ENCODE measurements at places on chromosomes 2 and 18.

- no peak for DNase-seq
Observed at GRCh38 chr2:61710711-61711110, 143.1 kb downstream of the FAM161A start.

- DNase-seq = no peak
Observed at GRCh38 chr2:3097804-3098203, 279.8 kb downstream of the EIPR1 start.

- no peak for DNase-seq
Observed at GRCh38 chr2:220756653-220757052, 815.5 kb downstream of the EPHA4 start.

DNA sequence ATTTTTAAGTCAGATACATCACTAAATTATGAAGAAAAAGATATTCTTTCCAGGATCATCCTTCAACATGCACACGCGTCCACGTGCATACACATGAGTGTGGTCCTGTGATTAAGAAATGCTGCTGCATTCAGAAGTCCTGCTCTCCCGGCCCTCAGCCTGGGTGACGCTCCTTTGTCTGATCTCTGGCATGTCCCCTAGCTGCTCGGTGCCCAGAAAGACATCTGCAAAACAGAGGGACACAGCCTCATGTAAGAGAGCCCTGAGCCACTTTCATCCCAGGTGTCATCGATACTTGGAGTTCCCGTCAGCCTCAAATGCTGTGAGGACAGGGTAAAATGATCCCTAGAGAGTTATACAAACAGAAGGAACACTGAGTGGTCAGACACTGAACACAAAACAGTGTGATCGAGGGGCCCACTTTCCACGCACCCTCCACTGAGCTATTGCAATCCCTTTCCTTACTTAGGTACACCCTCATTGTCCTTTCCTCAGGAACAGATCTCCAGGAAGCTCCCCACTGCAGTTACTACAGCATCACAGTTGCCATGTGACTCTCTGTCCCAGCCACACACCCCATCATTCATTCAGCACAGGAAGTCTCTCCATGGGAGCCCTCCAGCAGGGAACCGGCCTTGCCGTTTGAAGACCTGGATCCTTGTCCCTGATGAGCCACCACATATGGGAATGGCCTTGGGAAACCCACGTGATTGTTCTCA lies 32.1 kb downstream of the CRACDL start:
- no peak for DNase-seq

DNA sequence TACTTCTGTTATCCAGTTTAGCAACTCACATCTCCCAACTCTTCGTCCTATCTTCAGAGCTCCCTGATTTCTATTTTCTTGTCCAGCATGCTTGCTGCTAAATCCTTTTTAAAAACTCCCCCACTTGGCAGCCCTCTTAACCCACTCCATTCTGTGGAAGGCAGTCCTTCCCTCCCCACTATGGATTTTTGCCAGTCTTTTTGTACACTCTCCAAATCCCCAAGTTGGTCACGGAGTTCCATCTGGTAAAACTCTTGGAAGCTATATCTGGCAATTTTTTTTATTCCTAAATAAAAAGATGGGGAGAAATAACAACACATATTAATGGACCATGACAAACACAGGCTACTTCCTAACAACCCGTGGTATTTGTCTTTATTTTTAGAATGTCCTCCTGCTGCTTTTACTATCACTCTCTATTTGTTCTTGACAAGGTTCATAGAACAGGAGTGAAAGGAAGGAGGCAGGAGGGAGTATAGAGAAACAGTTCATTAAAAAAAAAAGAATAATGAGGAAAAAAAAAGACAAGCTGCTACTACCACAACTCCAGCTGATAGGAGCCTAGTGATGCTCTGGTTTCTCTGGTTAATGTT lies 120.0 kb upstream of the THSD7B start:
- no peak for DNase-seq

DNA sequence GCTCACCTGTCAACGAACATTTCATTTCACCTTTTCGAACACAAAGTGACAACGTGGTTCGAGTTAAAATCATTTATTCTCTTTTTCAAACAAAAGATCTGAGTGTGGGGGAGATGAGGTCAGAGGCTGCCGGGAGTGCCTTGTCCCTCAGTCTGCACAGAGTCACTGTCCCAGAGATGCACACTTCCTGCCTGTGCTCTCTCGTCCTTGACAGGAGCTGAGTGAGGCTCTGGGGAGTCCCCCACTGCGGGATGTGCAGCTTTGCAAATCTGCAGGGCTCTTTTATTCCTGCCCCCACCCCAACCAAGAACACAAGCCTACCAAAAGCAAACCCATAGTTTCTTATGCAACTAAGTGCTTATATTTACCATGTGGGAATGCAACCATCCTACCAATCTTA lies 497.8 kb downstream of the EIPR1 start:
- DNase-seq = no peak

DNA sequence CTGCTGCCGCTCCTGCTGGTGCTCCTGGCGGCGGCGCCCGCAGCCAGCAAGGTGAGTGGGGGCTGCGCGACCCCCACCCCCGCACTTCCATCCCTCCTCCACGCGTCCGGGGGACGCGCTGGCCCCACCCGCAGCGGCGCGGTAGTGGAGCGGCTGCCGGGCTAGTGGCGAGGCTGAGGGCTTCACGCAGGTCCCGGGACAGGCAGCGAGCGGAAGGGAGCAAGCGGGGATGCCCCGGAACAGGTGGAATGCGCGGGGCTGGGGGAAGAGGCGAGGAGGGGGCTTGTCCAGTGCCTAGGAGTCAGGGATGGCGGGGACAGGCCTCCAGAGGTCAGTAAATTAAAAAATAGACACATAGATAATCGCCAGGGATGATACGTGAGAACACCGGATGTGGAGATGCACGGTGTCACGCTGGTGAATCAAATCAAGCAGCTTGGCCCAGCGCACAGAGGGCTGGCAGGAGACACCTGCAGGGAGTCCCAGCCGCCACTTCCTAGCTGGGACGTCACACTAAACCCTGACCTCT lies 403 bp downstream of the COL4A3 start:
- no peak for DNase-seq

DNA sequence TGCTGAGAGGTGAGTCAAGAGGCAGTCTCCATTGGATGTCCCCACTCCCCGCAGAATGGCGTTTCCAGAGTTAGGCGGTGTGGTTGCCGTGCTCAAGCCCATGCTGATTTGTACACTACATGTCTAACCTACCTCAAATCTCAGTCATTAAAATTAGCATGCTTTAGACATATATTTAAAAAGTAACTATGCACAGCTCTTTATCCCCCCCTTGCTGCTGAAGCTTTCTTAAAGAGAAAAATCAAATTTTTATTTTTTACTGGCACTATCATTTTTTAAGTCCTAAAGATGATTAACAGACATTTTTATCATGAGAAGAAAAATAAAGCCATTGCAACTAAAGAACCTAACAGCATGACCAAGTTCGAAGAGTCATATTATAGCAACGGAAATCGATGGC lies 42.9 kb downstream of the BOLA3 start:
- DNase-seq = no peak

GRCh38 chr2:212906620-212907019 lies 244.8 kb downstream of the IKZF2 start:
- DNase-seq = no peak

DNA sequence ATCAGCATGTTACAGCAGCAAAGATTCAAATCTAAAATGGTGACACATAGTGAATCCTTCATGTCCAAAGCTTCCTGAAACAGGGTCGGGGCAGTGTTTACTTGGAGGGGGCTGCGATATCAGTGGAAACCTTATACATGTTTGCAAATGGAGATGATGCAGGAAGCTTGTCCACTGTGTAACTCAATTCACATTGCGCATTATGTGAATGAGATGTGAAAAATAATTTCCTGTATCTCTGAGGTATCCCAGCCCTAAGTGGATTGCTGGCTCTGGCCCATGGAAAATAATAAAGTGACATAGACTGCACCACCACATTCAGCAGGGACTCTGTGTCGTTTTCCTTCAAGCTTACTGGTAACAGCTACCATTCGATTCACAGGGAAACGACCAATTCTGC lies 505.5 kb downstream of the GALR1 start:
- no peak for DNase-seq

DNA sequence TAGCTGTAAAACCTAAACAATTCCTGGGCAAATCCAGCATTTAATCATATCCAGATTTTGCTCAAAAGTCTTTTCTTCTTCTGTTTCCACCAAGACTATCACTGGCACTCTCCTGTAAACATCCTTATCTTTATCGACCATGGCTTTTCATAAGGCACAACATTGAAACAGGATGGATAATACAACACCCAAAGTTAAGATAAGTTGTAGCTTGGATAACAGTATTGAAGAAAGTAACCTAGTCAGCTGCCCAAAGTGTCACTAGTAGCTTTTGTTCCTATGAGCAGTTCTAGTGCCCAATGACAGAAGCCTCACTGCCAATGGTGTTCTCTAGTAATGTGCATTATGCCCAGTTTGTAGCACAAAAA lies 22.3 kb downstream of the CCBE1 start:
- DNase-seq = no peak

GRCh38 chr2:96240341-96241038 lies 25.3 kb downstream of the TMEM127 start:
- DNase-seq = no peak

GRCh38 chr2:220241423-220241822 lies 614.0 kb downstream of the SLC4A3 start:
- DNase-seq = no peak

DNA sequence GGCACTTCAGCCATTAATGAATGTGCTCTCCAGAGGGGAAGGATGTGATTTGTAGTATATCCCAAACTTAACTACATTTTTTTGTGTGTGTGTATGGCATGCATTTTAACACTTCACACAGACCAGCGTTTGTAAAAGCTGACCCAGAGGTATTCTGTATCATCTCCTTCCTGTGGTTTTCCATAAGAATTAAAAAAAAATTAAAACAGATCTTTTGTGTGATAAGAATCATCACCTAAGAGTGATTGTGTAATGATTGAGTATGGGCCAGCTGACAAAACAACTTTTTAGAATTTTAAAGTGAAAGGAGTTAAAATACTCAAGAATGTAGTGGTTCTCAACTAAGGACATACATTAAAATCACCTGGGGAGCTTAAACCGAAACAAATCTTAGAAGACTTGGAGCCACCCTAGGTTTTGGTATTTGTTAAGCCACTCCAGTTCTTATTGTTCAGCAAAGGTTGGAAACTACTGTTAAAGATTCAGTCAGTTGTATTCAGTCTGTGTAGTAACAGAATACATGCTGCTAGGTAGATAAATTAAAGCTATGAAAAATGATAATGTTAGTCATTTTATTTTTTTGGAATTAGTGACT lies 120.1 kb downstream of the HAUS1 start:
- DNase-seq = no peak

DNA sequence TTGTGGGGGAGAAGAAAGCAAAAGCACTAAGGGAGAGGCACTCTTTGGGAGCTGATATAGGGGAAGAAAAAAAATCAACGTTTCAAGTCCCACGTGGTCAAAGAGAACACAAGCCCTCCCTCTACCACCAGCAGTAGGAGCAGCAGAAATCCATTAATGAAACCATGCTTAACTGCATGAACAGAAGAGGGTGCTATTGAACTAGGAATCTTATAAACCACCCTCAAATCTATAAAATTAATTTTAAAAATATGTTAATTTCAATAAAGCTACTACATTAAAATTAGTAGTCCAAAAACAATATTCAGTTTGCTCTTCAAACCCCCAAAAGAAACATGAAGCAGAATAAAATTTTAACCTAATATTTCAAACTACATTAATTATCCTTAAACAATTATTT lies 147.8 kb downstream of the TMEM18 start:
- DNase-seq = no peak

DNA sequence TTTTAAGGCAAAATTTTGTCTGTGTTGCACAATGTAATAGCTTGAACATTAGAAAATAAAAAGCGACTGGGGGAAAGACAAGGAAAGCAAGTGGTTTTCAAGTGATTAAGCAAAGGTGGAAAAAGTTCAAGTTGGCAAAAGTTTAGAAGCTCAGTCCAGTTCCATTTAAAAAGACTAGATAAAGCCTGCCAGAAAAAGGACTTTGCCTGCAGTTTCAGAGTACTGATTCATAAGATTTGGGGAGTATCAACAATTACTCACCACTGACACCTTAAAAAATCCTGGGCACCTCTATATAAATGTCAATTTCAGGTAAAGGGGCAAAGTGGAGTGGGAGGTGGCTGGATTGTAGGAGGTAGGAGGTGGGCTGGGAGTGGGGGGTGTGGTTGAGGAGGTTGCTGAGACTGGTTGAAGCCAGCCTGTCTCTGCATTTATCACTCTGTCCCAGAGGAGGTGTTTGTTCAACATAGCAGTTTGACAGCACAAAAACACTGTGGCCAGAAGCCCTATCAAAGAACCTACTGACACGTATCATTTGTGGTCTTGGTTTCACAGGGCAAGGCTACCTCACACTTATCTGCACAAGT lies 14.6 kb downstream of the ZEB2 start:
- DNase-seq = no peak

DNA sequence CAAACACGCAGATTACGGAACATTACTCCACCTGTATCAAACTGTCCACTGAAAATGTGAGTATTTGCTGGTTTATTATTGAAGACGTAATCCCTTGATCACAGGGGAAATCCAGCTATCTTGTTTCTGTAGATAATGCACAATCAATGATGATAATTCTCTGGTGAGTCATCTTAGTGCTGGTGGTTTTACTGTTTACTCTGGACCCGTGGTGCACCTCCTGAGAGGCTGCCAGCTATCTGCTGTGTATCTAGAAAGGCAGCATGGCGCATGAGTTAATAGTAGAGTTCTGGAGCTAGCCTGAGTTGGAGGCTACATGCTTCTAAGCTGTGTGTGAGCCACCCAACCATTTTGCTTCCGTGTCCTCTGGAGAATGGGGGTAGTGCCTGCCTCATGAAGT lies 6.5 kb downstream of the NCAPH start:
- peak; percentile 73 for DNase-seq

DNA sequence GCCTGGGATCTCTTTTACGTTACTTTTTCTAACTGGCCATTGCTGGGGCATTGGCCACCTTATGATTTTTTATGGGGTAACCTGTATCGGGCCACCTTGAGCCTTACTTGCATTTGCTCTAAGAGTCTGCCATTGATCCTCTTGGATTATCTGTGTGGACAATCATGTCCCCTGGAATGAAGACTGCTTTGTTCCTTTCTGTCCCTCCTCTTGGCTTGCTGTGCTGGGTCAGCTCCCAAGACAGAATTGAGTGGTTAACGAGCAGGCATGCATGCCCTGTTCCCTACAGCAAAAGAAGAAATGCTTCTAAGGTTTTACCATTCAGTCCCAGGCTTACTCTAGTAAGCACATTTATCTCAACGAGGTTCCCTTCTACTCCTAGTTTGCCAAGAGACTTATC lies 46.3 kb downstream of the MAL start:
- DNase-seq = no peak

Measured in T-helper 22 cell (primary cell).